ENCODE measurements at places on chromosomes 7 and 10. TPM values are rescaled to one million over a fixed set of nuclear protein-coding genes. Genes with fewer than 3 reads are reported as not detected.
A peak's percentile ranks its signal among the peaks of the same experiment; 100 is the strongest.

EIF3A gene
- 31.0 TPM for polyA plus RNA-seq

FXYD4 gene
- polyA plus RNA-seq, result 0.20 TPM

BMPER gene
- polyA plus RNA-seq, result 0.14 TPM

SPDYE16 gene
- polyA plus RNA-seq, result not detected

HYCC1 gene
- 7.5 TPM for polyA plus RNA-seq

KCNH2 gene
- polyA plus RNA-seq, result 0.67 TPM

GRCh38 chr10:90935581-90936275 is 14.8 kb upstream of the ANKRD1 start:
- no peak for DNase-seq

- DNase-seq, result no peak
Observed at GRCh38 chr10:63003816-63004453, 129.2 kb upstream of the NRBF2 start.

DNA sequence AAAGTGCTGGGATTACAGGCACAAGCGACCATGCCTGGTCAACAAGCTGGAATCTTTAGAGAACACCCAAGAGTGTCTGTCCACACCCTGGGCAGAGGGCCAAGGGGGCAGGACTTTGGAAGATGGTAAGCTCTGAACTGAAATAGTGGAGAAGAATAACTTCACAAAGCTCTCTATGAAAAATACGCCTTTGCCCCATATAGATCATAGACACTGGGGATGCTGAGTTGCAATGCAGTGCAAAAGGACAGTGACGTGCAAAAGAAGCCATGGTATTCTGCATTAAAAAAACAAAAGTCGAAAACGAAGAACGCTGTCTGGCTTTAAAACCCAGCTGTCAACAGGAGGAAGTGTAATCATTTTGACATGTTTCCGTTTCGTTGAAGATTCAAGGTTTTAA is 353.6 kb downstream of the CALN1 start:
- DNase-seq, result peak; percentile 78

DNA sequence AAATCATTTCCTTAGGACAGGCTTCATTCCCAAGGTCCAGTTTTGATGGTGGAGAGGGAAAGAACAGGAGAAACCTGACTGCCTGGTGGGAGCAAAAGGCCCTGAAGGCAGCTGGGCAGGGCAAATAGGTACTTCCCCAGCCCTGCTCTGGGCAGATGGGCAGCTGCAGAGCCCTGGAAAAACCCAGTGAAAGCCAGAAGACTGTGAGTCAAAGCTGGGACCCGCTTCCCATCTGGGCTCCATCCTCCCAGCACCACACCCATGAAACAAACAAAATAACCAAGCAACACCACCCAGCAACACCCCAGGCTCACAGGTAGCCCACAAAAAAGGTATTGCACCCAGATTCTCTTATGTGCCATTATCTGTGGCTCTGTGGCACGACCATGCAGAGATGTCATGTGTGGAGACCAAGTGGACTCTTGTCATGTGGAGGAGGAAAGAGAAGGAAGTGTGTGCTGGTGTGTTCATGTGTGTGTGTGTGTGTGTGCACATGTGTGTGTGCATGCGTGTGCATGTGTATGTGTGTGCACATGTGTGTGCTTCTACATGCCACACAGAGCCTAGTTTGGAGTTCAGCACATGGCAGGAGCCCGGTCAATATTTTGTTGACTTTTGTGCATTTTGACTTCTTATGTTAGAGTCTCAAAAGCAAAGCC is 9.8 kb downstream of the CLRN3 start:
- no peak for DNase-seq

GRCh38 chr7:137804836-137805235 is 41.9 kb downstream of the DGKI start:
- DNase-seq, result no peak

GRCh38 chr10:130551676-130552075 is 415.5 kb downstream of the GLRX3 start:
- no peak for DNase-seq

- no peak for DNase-seq
Observed at GRCh38 chr10:12720217-12720981, 281.1 kb downstream of the CCDC3 start.
